ENCODE measurements at places on chromosomes 12 and 14.

DNA sequence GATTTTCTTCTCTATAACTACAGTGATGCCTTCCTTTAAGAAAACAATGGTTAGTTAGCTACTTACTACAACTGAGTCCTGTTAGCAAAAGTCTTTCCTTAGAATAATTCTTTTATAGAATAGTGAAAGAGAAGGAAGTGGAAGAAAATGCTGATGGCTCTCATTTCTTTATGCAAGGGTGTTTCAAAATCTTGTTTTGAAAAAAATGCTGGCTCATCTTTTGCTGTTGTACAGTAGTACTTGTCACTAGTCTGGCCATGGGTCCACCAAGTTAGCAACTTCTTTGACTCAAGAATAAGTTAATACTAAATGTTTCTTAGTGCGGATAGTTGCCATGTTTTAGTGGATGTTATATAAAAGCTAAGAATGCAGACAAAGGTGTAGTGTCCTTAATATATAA lies 225.4 kb downstream of the PTPRO start:
- peak; percentile 52 for DNase-seq

DNA sequence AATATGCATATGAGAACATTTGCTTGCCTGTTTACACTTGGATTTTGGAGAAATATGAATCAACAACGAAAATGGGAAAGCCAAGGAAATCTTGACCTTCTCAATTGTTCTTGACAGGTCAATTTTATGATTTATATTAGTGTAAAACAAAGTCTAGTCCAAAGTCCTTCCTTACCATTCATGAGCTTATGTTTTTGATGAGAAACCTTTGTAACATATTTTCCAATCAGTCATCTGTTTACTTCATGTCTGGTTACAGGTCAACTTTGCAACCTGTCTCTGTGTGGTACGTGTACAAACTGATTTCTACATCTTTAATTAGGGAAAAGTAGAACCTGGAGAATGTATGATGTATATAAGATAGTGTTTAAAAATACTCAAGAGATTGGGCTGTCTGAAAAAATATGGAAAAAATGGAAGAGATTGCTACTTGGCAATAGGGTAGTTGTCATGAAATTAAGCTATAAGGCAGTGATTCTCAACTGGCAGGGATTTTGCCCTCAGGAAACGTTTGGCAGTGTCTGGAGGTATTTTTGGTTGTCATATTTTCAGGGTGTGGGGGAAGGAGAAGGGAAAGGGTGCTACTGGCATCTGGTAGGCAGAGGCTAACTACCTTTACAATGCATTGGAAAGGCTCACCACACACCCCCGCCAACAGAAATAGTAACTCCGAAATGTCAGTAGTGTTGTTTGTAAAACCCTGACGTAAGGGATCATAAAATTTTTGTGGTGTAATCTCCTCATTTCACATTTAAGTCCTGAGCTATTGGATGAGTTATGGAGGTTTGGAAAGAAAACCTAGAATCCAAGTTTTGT lies 110.4 kb upstream of the PTPRB start:
- DNase-seq: no peak

- no peak for DNase-seq
These were observed 260.7 kb downstream of the CCDC59 start for GRCh38 chr12:82097438-82097837.

GRCh38 chr12:124687174-124687902 lies 119.9 kb upstream of the NCOR2 start:
- DNase-seq: no peak

- no peak for DNase-seq
These were observed 36.5 kb upstream of the ANO4 start for GRCh38 chr12:100758083-100758482.
